EL (cell line): ENCODE measurements at places on chromosomes 2 and 18.

DNA sequence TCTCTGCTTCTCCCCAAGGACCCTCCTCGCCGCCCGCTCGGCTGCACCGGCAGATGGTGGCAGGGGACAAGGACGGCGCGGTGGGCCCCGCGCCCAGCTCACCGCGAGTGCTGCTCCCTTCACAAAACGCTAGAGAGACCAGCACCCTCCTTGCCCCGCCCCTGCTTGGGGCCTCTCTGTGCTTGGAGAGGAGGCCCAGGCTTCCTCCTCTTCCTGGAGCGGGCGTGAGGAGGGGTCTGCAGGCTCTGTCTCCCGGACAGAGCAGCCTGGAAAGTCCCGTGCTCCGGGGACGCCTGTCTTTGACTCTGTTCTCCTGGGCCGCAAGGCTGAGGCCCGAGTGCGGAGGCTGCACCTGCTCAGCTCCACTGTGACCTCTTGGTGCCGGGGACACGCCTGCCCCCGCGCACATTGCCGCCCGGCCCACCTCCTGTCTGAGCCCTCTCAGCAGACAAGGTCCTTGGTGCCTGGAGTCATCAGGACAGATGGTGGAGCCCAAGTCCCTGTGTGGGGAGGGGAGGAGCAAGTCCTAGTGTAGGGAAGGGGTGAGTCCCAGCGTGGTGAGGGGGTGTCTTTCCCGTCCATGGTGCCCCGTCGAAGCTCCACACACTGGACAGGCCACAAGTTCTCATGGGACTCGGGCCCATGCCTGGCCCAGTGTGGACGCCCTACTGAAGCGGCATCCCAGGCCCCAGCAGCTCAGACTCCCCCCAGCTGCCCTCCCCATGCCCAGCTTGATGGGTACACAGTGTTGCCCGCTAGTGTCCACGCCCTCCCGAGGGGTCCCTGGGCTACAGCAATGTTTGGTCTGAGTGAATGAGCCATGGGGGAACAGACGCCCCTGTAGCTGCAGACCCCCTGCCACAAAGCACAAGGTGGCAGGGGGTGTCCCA is 33.8 kb downstream of the RTP5 start:
- no peak for DNase-seq

GRCh38 chr2:238231251-238231793 is 8.5 kb downstream of the HES6 start:
- DNase-seq: peak; percentile 45

GRCh38 chr2:202054679-202055078 is 18.4 kb upstream of the KIAA2012 start:
- no peak for DNase-seq

DNA sequence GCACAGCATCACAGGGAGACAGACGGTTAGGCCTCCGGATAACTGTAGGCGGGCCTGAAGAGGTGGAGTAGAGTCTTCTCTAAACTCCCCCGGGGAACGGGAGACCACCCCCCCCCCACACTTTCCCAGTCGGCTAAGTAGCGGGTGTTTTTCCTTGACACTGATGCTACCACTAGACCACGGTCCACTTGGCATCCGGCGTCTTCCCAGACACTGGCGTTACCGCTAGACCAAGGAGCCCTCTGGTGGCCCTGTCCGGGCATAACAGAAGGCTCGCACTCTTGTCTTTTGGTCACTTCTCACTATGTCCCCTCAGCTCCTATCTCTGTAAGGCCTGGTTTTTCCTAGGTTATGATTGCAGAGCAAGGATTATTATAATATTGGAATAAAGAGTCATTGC is 25.7 kb upstream of the NCL start:
- no peak for DNase-seq

DNA sequence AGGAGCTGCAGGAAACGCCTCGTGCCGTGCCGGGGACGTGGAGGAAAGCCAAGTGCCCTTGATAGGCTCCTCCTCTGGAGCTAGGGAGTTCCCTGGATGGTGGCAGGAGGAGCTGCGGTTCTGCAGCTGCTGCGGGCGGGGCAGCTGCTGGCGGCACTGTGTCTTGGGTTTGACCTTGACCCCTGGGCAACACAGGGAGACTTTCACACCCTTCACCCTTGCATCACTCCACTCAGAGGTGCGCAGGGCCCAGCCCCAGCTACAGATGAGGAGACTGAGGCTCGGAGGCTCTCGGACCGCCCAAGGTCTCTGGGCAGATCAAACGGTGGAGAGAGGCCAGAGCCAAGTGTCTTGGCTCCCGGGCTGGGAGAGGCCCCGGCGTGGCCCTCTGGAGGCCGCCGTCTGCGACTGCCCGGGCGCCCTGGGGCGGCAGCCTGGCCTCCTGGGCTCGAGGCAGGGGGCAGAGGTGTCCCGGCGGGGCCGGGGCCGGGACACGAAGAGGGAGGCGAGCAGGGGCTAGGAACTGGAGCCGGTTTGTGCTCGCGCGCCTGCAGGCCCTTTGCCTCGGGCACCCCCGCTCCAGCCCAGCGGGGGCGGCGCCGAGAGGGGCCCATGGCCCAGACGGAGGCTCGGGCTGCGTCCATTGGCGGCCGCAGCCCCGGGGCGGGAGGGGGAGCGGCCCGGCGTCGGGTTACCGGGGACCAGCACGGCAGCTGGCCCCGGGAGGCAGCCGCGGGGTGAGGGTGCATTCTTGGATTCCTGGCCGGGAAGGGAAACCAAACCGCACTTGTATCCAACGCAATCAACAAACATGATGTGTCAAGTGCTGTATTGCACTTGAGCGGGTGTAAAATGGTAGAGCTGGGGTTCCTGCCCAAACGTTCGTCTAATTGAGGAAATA is 129.6 kb upstream of the SLC1A4 start:
- DNase-seq: peak; percentile 93
